ENCODE measurements at places on chromosomes 2 and 18.

- no peak for DNase-seq
Measured at GRCh38 chr2:30038419-30038818, 108.4 kb upstream of the YPEL5 start.

- no peak for DNase-seq
Measured at GRCh38 chr2:1804351-1804771, 60.0 kb upstream of the PXDN start.

- DNase-seq, result no peak
Measured at GRCh38 chr2:19137433-19137832, 221.0 kb downstream of the OSR1 start.

DNA sequence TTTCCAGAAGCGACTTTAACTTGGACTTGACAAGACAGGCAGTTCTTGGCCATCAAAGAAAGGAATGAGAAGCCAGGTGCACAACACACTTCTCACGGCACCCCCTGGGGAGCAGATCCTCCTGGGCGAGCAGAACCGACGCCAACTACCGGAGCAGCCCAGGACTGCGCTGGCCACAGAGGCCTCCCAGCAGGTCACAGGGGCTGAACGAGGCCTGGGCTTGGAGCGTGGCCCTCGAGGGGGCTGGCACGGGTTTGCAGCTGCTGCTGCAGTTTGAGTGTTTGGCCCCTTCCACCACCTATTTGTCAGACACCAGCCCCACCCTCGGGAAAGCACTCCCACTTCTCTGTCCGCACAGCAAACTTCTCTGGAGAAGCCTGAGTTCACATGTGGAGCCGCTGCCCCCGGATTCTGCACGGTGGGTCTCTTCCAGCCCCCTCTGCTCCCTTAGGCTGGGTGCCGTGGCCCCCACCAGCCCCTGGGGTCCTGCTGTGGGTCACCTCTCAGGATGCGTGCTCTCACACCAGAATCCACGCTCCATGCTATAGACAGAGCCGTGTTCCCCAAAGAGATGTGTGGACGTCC lies 306.7 kb upstream of the SALL3 start:
- DNase-seq, result no peak

GRCh38 chr2:85813982-85814801 lies 60.4 kb downstream of the ATOH8 start:
- DNase-seq, result peak; percentile 81
